ENCODE measurements at places on chromosomes 3 and 15.

DNA sequence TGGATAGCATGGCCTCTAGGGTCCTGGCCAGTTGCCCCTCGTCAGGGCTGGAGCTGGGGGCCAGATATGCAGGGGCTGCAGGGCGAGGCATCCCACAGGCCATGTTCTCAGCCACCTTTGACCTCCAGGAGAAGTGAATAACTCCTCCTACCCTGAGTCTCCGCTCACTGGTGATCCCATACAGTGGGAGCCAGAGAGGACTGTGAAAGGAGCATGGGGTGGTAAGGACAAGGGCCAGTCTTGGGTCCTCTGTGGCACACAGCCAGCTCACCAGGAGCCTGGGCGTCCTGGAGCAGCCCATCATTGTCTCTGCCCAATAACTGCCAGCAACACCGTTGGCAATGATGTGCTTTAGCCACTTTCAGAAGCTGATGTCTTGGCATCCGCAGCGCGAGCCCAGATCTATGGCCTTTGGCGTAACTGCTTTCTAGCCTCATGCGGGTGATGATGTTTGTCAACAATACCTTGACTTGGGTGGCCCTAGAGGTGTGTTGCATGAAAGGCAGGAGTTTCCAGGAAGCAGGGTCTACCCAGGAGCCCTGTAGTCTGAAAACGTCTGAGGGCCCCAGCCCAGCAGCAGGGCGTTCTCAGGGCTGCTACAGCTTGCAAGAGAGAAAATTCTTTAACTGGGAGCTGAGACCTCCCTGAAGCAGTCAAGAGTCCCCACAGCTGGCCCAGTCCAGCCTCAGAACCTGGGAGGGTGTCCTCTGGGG lies 61.1 kb upstream of the IQSEC1 start:
- no peaks in the 10 kb centered on the region for H3K4me1 ChIP-seq
- DNase-seq = no peak
- H3K27me3 ChIP-seq = no peaks in the 10 kb centered on the region
- no peak overlapping the region for H3K27ac ChIP-seq

GRCh38 chr15:67061811-67062368 lies 3.5 kb upstream of the SMAD3 start:
- no peaks in the 10 kb centered on the region for H3K27me3 ChIP-seq
- H3K4me1 ChIP-seq = peaks cover 5% of the 10 kb centered on the region
- H3K27ac ChIP-seq = no peak overlapping the region
- H3K36me3 ChIP-seq = no peaks in the 10 kb centered on the region
- no peak for DNase-seq
- no peak overlapping the region for H3K4me3 ChIP-seq

- no peak overlapping the region for H3K4me3 ChIP-seq
- H3K4me1 ChIP-seq = no peaks in the 10 kb centered on the region
- H3K27ac ChIP-seq = no peak overlapping the region
- DNase-seq = no peak
- no peaks in the 10 kb centered on the region for H3K36me3 ChIP-seq
These were observed 31.8 kb downstream of the P3H2 start for GRCh38 chr3:190088890-190089289.

DNA sequence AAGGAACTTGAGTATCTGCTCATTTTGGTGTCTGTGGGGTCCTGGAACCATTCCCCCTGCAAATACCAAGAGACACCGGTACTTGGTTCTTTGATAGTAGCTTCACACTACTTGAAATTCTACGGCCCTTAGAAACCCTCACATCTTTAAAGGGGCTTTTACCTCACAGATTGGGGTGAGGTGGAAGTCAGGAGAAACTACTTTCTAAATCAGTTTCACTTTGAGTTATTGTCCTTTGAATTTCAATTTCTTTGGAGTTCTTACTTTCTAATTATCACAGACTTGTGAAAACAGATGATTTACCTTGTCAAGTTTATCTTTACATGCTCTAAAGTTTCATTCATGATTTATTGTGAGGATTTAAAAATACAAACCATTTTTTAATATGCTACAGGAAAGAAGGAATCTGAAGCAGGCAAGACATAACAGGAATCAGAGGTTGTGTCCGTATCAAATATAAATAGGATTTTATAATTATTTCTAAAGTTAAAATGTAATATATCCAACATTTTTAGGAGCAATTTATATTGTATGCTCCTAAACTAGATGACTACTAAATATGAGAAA lies 98.9 kb downstream of the NEDD4 start:
- H3K27me3 ChIP-seq = no peaks in the 10 kb centered on the region
- H3K4me1 ChIP-seq = no peaks in the 10 kb centered on the region
- no peaks in the 10 kb centered on the region for H3K36me3 ChIP-seq

GRCh38 chr3:140761076-140761639 lies 83.3 kb downstream of the TRIM42 start:
- peaks cover 28% of the 10 kb centered on the region for H3K4me1 ChIP-seq
- DNase-seq = no peak
- H3K36me3 ChIP-seq = no peaks in the 10 kb centered on the region
- H3K27ac ChIP-seq = no peak overlapping the region
- no peak overlapping the region for H3K4me3 ChIP-seq
